ENCODE measurements at places on chromosomes 2 and 18.
A peak's percentile ranks its signal among the peaks of the same experiment; 100 is the strongest.

GRCh38 chr2:226702376-226702775, 97.2 kb downstream of the IRS1 start:
- DNase-seq, result no peak

DNA sequence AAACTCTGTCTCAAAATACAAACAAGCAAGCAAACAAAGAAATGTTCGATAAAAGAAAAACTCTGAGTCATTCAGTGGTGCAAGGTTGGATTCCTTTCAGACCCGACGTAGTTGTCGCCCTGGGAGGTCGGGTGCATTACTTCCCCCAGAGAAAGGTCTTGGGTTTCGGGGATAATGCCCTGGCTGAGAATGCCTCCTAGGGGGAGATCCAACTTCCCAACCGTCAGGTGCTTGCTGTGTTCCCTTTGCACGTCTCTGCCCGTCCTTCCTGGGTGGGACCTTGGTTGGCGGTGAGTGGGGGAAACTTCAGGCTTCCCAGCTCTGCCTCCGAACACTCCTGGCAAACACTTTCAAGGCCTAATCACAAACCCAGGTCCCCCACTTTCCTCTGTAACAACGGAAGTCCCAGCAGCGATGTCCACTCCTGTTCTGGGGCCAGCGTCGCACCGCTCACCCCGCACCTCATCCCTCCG, 609 bp downstream of the TPGS2 start:
- DNase-seq, result peak; percentile 10

- DNase-seq, result no peak
Measured at GRCh38 chr2:219314804-219315468, 5.7 kb upstream of the PTPRN start.

DNA sequence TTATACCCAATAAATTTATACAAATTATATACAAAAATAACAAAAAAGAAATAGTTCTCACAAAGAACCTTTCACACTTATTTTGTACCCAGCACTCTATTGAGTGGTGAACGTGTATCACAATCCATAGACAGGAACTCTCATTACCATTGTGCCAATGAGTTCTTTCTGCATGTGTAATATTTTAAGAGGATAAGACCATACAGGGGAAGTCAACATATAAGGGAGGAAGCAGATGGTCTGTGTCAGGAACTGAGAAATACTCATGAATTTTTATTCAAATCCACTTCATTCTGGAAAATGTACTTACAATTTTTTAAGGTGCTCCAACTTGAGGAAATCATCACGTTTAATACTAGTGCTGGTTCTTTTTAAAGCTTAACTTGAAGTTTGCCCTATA, 27.1 kb upstream of the ELOA2 start:
- no peak for DNase-seq

GRCh38 chr2:231521-232185, 32.2 kb downstream of the SH3YL1 start:
- no peak for DNase-seq

GRCh38 chr2:42338567-42339190, 22.3 kb downstream of the COX7A2L start:
- no peak for DNase-seq

DNA sequence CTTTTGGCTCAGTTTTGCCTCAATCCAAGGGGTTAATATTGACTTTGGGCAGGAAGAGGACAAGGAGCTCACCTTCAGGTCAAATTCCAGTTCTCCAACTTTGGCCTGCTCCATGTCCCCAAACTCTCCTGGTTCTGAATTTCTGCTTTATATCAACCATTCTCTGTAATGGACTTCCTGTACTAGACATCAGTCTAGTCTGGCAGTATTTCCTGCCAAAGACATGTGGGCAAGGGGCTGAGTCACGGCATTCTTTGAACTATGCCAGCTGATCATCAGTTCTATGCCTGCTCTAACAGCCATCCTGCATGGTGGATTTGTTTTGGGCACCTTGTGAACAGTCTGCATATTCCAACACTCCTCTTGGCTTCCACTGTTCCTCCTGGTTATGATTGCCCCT, 199.4 kb downstream of the ZEB2 start:
- DNase-seq, result peak; percentile 36

GRCh38 chr2:167929484-167929883, 317.9 kb downstream of the STK39 start:
- no peak for DNase-seq

DNA sequence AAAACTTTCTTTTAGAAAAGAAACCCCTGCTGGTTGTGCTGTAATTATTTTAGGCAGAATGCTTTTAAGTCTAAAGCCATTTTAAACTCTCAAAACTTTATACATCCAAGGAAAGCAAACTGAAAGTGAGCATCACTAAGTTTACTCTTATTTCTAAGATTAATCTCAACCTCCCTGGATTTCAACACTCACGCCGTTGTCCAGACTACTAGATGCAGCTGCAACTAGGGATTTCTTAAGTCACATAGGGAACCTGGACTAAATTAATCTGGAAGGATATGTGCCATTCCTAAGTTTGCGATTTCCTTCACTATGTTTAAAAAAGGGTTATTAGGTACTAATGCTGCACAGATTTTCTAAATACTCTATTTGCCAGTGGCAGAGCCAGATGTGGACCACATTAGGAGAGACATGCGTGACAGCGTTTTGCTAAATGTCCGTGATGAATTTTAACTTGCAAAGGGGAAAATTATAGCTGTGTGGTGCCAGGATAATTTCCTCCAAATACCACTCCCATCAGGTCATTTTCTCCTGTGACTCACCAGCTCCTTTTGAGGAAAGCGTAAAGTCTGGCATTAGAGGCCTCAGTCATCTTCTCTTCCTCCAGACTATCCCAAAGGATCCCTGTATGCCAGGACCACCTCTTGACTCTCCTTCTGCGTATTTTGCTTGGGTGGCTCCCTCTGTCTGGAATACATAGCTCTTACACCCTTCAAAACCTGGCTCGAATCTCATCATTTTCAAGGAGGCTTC, 143.7 kb downstream of the ATL2 start:
- no peak for DNase-seq

GRCh38 chr2:24111407-24111901, 11.7 kb downstream of the PFN4 start:
- no peak for DNase-seq

- DNase-seq, result no peak
Measured at GRCh38 chr2:231399046-231399852, 3.7 kb downstream of the B3GNT7 start.

DNA sequence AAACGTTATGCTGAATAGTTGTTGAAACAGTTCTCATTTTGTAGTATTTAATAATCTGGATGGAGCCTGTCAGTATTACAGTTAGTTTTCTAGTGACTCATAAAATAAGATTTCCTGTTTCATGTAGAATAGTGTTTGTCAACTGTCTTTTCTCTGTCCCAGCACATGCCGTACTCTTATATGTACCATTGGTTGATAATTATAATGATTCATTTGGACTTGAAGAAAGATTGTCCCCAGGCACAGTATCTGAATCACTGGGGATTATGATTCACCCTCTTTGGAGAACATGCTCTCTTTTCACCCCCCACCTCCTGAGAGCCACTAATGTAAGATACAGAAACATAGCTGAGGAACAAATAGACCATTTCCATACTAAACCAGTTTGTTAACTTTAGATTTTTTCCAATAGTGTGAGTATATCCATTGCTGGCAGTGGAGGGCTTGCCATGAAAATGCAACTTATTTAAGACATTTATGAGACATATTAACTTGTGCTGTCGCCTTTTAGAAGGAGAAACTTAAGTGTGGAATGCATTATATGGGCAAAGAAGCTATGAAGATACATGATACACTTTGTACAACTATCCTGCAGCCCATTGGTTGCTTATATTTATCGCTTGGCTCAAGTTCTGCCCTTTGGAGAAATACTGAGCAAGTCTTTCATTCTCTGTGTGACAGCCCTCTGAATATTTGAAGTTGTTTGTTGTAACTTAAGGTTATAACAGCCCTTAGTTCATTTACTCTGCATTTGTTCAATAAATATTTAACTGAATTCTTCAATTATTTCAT, 12.4 kb downstream of the COPS8 start:
- DNase-seq, result no peak

GRCh38 chr2:27027211-27027651, 5.5 kb upstream of the TMEM214 start:
- DNase-seq, result no peak

- no peak for DNase-seq
Measured at GRCh38 chr2:145851730-145852129, 1331.8 kb upstream of the ZEB2 start.

DNA sequence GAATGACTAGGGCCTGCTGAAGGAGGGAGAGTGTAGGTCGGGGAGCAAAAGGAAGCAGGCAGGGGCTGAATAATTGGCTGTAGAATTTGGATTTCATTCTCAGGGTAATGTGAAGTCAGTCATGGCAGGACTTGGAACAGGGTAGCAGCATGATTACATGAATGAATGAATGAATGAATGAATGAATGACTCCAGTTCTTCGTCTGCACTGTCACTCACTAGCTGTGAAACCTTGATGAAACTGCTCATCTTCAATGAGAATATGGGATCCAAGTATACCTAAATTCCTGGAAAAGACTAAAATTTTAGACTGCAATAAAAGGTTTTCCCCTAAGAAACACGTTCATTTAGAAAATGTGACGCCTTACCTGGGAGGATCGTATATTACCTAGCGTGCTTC, 3.0 kb upstream of the RND3 start:
- DNase-seq, result no peak

DNA sequence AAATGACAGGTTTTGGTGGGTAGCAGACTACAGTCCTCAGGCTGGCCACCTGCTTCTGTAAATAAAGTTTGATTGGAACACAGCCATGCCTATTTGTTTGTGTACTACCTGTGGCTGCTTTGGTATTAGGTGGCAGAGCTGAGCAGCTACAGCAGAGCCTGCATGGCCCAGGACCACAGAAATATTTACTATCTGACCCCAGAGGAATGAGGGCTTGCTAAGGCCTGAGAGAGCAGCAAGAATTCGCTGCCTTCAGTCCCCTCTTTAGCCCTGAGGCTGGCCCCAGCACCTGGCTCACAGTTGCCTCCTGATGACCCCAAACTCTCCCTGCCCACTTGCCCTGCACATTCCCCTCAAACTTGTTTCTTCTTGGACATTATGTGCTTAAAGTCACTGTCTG, 32.5 kb downstream of the POLR1A start:
- no peak for DNase-seq

- no peak for DNase-seq
Measured at GRCh38 chr18:68965817-68966216, 167.9 kb downstream of the CCDC102B start.

GRCh38 chr2:96757477-96757860, 3.2 kb upstream of the CNNM4 start:
- no peak for DNase-seq

DNA sequence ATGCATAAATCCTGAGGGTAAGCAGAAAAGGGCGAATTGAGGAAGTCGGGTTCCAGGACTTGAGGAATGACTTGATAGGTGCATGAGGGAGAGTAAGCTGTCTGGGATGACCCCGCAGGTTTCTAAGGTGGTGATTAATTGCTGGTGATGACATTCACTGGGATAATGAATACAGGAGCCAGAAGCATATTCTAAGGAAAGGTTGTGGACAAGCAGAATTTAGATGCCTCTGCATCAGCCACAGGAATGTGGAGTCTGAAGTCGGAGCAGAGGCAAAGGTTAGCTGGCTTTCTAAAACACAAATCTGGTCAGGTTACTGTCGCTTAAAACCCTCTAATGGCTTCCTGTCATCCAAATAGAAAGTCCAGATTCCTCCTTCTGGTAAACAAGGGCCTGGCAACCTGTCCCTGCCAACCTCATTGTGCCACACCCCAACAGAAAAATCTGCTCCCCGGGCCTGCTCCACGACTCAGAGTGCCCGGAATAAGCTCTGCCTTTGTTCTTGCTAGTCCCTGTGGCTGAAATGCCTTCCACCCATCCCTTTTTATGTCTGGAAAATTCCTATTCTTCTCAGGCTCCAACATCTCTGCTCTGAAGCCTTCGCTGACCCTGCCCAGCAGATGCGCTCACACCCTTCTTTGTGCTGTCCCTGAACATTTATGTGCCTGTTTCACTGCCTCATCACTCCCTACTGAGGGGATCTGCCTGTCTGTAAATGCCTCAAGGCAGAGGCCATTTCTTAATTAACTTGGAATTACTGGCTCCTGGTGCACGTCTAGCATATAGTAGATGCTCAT, 11.3 kb upstream of the TMEM214 start:
- no peak for DNase-seq

DNA sequence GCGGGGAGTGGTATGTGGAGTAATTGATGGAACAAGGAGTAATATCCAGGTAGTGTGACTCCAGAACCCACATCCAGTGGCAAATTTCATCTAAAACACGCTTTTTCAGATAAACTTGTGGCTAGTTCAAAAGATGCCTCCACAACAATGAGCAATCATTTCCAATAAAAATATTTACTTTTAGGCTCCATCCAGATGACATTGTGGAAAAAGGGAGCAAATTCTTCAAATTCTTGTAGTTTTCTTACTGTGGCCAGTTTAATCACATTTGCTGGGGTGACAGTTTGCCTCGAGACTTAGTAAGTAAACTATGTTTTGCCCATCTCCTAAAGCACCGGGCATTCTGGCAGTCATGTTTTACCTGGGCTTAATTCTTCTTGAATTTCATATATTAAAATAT, 243.6 kb downstream of the IRS1 start:
- DNase-seq, result no peak

GRCh38 chr2:45992021-45992740, 305.0 kb upstream of the EPAS1 start:
- no peak for DNase-seq
